ENCODE measurements at places on chromosomes 5 and 9.

GRCh38 chr9:99511723-99512122 lies 289.6 kb downstream of the SEC61B start:
- DNase-seq: no peak

GRCh38 chr9:120701248-120701647 lies 13.0 kb downstream of the MEGF9 start:
- DNase-seq: no peak

DNA sequence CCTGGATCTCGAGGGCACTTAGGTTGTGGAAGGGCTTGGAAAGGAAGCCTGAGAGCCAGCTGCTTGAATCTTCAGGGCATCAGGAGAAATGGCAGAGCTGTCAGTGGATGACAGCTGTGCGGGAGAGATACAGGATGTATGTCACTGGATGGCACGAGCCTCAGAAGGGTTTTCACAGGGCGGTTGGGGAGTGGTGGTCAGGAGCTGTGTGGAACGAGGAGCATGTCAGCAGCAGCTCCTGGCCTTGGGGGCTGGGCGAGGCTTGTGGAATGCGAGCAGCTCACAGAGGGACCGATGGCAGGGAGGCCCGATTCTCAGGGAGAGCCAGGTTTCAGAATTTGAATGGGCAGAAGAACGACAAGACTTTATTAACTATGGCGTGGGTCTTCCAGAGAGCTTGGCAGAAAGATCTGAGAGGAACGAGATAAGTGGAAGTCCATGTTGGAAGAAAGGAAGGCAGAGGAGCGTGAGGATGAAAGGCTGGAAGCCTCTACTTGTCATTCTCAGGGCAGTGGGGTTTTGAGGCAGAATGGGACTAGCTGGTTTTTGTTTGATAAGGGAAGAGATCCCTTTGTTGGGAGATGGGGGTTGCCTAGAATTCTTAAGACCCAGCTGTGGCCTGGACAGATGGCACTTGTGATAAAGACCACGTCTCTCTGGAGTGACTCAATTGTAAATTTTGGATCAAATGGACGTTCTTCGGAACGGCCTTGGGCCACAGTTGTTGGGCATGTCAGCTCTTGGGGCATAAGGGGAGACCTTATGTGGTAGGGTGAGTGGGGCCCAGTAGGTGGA lies 60.3 kb downstream of the SNX30 start:
- no peak for DNase-seq

DNA sequence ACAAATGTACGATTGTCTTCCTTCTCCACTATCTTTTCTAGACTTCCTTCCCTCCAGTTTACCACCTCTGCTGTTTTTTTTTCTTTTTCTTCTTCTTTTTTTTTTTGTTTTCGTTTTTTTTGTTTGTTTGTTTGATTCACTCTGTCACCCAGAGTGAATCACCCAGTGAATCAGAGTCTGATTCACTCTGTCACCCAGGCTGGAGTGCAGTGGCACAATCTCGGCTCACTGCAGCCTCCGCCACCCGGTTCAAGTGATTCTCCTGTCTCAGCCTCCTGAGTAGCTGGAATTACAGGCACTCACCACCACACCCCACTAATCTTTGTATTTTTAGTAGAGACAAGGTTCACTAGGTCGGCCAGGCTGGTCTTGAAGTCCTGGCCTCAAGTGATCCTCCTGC lies 375.7 kb downstream of the NTRK2 start:
- DNase-seq: no peak

DNA sequence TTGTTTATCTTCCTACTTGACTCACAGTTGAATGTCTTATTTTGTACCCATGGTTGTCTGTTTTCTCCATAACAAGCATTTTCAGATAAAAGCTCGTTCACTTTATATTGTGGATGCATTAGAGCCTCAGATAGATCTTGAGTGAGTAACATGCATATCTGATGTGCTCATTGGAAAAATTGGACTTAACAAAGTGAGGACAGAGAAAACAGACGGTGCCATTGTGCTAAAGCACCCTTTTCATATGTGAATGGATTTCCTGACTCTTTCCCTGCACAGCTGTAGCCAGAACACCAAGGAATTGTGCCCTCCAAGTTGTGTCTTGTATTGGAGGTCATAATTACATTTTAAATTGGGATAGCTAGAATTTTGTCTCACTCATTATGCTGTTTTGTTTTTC lies 325.8 kb upstream of the MEF2C start:
- no peak for DNase-seq

DNA sequence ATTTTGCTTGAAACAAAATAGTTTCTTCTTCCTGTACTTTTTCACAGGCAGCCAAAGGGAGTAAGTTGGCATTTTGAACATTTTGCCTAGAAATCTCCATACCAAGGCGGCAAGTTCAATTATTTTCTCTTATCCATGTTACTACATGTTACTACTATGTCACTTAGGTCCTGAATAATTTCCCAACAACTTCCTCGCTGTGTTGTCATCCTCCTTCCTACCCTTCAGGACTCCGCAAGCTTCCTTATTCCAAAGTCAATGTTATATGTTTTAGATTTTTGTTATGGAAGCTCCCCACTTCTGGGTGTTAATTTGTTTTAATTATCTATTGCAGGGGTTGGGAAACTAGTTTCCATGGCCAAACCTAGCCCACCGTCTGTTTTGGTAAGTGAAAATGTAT lies 9.9 kb upstream of the B4GALT1 start:
- DNase-seq: no peak

DNA sequence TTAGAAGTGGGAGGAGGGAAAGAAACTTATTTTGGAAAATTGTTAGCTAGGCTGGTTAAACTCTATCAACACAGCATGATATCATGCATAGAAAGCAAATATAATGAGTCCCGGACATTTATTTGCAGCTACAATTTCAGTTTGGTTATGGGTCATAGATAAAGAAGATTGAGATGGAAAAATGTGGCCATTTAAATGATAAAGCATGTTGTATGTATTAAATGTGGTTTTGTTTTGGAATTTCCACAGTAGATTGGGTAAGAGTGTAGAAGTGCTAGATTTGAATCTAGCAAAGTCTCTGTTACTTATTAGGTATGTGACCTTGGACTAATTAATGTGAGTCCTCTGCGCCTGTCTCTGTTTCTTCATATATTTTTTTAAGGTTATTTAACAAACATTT lies 217.4 kb downstream of the KDM4C start:
- DNase-seq: no peak

DNA sequence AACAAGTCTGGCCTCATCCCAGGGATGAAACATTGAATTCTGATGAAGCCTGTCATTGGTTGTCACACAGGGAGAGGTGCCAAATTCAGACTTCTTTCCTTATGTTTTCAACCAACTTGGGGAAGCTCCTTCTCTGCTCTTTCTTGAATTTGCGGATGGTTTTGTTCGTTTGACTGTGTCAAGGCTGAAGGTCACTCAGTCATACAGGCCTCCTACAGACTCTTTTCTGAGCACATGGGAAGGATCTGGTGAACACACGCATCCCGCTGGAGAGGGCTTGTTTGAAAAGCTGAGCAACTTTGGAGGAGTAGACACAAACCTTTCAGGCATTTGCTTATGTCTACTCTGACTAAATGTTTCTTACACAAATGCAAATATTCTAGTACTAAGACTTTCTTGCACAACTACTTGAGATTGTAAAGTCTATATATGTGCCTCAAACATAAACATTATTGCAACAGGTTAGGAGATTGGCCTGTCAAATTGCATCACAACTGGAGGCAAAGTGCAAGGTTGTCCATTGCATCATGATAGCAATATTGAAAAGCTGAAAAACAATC lies 151.5 kb upstream of the NR3C1 start:
- DNase-seq: no peak

DNA sequence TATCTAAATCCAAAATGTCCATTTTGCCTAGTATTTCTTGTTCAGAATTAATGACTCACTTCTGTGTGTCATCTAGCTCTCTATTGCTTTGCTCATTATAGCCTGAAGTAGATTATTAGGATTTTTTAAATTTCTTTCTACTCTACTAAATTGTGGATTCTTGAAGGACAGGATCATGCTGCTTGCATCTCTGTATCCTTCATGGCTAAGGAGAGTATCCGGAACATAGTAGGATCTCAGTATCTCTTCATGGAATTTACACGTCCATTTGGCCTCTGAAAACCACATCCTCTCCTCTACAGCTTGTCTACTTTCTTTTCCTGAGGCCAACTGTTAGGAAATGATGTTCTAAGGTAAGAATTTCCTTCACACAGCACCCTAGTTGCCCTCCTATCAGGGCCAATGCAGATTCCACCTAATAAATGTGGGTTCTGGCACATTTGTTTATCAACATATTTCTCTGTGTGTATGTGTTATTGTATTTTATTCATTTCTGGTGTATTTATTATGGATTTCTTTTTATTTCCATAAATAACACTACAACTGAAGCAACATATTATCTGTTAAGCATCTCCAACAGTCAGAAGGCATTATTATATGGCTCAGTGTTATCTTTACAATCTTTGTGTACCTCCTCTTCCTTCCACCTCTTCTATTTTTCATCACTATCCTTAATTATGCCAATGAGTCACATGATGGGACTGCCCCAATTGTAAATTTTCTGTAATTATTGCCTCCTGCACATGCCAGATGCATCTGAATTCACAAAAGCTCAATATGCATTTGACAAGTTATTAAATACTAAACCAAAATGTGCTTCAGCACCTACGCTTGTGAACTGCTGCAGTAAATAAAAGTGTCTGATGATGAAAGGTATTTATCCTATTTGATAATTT lies 557.8 kb upstream of the TLE4 start:
- no peak for DNase-seq

- DNase-seq: no peak
Measured at GRCh38 chr5:143026380-143026779, 256.2 kb downstream of the ARHGAP26 start.

DNA sequence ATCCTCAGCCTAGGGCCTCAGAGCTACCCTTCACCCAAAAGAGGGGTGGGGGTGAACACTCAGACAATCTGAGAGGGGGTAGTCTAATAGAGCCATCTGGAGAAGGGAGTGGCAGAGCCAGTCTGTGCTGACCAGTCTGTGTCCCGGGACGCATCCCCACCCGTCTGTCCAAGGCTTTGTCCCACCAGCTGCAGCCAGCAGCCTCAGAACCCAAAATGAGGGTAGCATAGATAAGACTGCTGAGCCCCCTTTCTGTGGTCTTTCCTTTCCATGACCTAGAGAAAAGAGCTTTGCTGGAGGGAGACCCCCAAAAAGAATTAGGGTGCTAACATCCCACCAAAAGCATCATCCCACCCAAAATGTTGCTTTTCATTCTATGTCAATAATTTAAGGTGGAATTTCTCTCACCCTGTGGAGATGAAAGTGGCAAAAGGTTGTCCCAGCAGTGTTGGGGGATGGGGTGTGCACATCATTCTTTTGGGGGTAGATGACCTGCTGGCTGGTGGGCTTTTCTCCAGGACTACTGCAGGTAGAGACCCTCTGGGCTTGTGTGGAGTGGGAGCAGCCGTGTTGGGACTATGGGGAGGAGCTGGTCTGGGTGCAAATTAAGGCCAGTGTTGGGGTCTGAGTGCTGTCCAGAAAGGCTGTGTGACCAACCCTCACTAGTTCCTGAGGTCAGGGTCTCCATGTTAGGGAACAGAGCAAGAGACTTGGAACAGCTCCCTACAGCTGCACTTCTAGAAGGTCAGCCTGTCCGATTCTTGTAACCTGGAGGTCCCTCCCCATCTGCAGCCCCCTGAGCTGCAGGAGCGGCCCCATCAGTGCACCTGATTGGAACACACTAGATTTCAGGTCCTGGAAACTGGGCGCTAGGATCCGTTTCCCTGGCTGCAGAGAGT lies 19.9 kb downstream of the URM1 start:
- DNase-seq: no peak

GRCh38 chr9:8179381-8180053 lies 379.9 kb upstream of the DMAC1 start:
- no peak for DNase-seq

DNA sequence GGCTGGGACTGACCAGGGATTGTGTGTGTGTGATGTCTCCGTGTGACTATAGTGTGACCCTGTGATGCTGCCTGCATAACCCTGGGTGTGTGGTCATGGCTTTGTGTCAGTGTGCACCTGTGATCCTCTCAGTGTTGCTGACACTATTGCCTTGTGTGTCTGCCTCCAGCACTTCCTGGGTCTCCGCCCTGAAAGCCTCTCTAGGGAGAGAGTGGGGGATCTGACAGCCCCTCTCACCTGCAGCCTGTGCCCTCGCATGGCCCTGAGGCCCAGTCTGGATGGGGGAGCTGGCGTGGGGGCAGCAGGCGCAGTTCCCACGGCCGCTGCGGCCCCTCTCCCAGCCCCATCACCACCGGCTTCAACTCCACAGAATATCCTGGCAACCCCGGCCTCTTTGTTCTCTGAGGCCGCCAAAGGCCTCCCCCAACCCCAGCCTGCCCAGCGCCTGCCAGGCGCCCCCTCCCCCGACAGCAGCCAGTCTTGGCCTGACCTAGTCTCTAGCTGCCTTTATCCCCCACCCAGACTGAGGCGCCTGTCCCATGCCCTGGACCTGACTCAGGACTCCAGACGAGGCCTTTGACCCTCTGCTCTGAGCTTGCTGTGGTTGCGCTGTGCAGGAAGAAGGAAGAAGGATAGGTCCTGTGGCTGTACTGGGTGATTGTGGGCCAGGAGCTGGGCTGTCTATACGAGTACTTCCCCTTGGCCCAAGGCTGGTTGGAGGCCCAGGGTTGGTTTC lies 38.7 kb downstream of the CXXC5 start:
- DNase-seq: no peak

DNA sequence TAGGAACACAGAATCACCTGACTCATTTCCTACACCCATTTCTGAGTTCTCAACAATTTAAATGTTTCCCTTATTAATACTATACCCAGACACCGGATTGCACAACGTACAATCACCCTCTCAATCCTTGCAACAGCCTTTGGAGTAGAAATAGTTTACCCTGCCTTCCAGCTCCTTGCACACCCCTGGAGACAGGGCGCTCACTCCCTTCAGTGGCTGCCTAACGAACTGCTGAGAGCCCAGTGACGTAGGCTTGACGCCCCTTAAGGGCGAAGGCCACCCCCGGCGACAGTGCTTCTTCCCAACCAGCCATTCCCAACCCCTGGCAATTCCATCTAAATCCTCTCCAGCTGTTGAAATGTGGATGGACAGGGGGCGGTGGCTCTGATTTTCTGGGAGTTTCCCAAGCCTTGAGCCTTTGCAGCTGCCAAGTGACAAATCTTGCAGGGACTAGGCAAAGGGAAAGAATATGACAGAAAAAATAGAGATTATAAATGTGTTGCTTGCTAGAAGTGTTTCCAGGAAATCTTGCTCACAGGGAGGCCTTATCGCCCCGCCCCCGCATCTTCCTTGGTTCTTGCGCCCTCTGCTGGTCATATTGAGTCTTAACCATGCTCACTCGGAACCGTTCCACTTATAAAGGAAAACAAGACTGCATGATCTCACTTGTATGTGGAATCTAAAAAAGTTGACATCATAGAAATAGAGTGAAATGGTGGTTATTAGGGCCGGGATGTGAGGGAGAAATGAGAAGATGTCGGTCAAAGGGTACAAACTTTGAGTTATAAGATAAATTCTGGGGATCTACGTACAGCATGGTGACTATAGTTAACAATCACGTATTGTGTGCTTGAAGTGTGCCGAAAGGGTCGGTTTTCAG lies 7.6 kb upstream of the BARX1 start:
- peak; percentile 85 for DNase-seq

GRCh38 chr5:9766581-9766980 lies 136.4 kb upstream of the TAS2R1 start:
- no peak for DNase-seq

All from stimulated activated CD4-positive, alpha-beta T cell treated with anti-CD3 and anti-CD28 coated beads, Interleukin-15, amount 100 ng/mL, for 24 hours (primary cell).